ENCODE measurements at places on chromosomes 12 and 14. TPM values are rescaled to one million over a fixed set of nuclear protein-coding genes. Genes with fewer than 3 reads are reported as not detected.

- no peaks in the 10 kb centered on the region for H3K36me3 ChIP-seq
- H3K4me1 ChIP-seq = no peaks in the 10 kb centered on the region
- no peak overlapping the region for H3K4me3 ChIP-seq
- no peaks in the 10 kb centered on the region for H3K27me3 ChIP-seq
- no peak for DNase-seq
- no peak overlapping the region for H3K27ac ChIP-seq
These were observed 71.7 kb upstream of the FERMT2 start for GRCh38 chr14:53022593-53022992.

GRCh38 chr14:55881577-55882241 is 236.5 kb upstream of the PELI2 start:
- no peak for DNase-seq
- H3K27ac ChIP-seq = no peak overlapping the region
- no peaks in the 10 kb centered on the region for H3K4me1 ChIP-seq
- H3K36me3 ChIP-seq = no peaks in the 10 kb centered on the region

GRCh38 chr12:54420766-54421144 is 1.7 kb upstream of the ITGA5 start:
- H3K4me3 ChIP-seq = no peak overlapping the region
- peaks cover 31% of the 10 kb centered on the region for H3K4me1 ChIP-seq
- H3K27ac ChIP-seq = no peak overlapping the region
- H3K36me3 ChIP-seq = no peaks in the 10 kb centered on the region
- H3K27me3 ChIP-seq = peaks cover 23% of the 10 kb centered on the region

- H3K36me3 ChIP-seq = no peaks in the 10 kb centered on the region
- no peaks in the 10 kb centered on the region for H3K4me1 ChIP-seq
- no peak overlapping the region for H3K4me3 ChIP-seq
- DNase-seq = no peak
- no peaks in the 10 kb centered on the region for H3K27me3 ChIP-seq
- no peak overlapping the region for H3K27ac ChIP-seq
These were observed 13.0 kb downstream of the CLEC2B start for GRCh38 chr12:9856151-9856550.

DNA sequence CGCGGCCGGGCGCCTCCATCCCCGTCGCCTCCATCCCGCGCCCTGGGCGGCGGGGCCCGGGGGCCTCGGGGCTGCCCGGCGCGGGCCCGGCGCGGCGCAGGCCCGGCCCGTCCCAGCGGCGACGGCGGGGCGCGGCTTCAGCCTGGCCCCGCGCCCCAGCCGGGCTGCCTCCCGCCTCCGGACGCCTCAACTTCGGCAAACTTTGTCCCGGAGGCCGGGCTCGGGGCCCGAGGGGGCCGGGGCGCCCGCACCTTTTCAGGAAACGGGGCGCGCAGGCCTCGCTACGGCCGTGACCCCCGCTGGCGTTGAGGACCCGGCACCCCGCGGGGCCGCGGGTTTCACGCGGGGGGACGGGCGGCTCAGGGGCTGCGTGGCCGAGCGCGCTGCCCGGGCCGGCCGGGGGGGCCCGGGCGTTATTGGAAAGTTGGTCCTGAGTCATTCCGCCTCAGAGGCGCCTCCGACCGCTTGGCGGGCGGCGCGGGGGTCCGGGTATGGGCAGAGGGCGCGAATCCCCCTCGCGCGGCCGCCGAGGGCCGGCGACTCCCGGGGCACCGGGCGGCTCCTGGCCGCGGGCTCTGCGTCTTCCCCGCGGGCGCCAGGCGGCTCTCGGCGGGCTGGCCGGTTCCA is 575 bp downstream of the TRAF3 start:
- H3K36me3 ChIP-seq = no peaks in the 10 kb centered on the region
- H3K27ac ChIP-seq = no peak overlapping the region
- DNase-seq = no peak
- H3K27me3 ChIP-seq = no peaks in the 10 kb centered on the region
- peaks cover 20% of the 10 kb centered on the region for H3K4me1 ChIP-seq

GRCh38 chr12:100138048-100138802 is 4.4 kb downstream of the BLTP3B start:
- peaks cover 7% of the 10 kb centered on the region for H3K4me1 ChIP-seq
- H3K27ac ChIP-seq = no peak overlapping the region
- no peaks in the 10 kb centered on the region for H3K27me3 ChIP-seq
- no peak for DNase-seq

The NRXN3 gene
- total RNA-seq = 21.9 TPM

The PELI2 gene
- 12.5 TPM for total RNA-seq

The SLC41A2 gene
- total RNA-seq = 60.6 TPM

The ST8SIA1 gene
- total RNA-seq = 38.6 TPM

The GRIP1 gene
- 33.4 TPM for total RNA-seq

Measured in spinal cord (tissue), 10 donors.